ENCODE measurements at places on chromosomes 5 and 9. TPM values are rescaled to one million over a fixed set of nuclear protein-coding genes. Genes with fewer than 3 reads are reported as not detected.

Gene MARCHF3
- 1.5 TPM for polyA plus RNA-seq

Gene LSM11
- 1.3 TPM for polyA plus RNA-seq

Gene TMEM232
- 0.65 TPM for polyA plus RNA-seq

Gene C9
- not detected for polyA plus RNA-seq

Gene LIX1
- polyA plus RNA-seq = not detected

Data from esophagus (tissue), 2 donors.